ENCODE measurements at places on chromosomes 16 and 17. TPM values are rescaled to one million over a fixed set of nuclear protein-coding genes. Genes with fewer than 3 reads are reported as not detected.

ADAM11 gene
- total RNA-seq, result 0.53 TPM

ERN2 gene
- 0.26 TPM for total RNA-seq

DBNDD1 gene
- total RNA-seq, result 5.6 TPM

DHRS7B gene
- 24.7 TPM for total RNA-seq

AHSP gene
- total RNA-seq, result not detected

DNA sequence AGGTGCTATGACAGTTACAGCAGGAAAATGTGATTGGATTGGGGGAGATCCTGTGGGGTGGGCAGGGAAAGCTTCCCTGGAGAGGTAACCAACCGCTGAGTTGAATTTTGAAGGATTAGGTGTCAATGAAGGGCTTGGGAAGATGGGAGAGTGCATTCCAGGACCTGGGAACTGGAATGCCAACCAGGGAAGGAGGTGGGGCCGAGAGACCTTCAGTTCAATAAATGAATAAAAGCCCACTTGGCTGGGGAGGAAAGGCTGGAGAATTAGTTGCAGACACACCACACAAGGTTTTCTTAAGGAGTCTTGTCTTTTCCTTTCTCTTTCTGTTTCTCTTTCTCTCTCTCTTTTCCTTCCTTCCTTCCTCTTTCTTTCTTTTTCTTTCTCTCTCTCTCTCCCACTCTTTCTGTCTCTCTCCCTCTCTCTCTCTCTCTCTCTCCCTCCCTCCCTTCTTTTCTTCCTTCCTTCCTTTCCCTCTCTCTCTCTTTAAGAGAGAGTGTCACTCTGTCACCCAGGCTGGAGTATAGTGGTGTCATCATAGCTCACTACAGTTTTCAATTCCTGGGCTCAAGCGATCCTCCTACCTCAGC is 3.3 kb downstream of the USP43 start:
- no peak for DNase-seq

GRCh38 chr16:87231911-87232310 is 85.3 kb downstream of the C16orf95 start:
- no peak for DNase-seq

DNA sequence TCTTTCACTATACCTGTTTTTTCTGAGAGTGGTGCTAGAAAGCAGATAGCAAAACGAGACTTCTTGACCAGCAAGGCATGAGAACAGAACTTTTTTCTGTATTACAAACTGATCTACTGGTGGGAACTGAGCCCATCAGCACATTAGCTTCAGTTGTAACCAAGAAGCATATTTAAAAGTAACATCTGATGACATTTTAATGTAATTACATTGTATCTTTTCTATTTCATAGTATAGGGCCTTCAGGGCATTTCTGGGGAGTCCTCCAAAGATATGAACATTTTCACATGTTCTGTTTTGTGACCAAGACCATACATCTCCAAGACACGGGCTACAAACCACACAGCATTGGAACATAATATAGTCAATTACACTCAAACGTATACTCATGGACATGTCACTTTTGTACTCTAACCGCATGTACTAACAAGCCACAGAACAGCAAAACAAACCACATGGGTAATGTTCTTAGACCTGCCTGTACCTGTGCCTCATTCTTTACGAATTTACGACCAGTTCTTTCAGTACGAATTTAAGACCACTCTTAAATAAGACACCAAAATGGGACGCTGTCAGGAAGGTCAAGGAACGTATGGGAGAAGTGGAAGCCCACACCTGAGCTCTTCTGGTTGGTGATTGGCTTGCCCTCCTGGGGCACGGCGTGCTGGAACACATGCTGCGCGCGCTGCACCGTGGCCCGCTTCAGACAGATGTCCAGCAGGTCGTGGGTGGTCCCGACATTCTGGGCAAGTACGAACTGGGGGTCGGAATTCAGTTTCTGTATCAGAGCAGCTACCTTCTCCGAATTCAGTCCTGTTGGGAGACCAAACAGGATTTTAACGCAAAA is 825 bp downstream of the BLMH start:
- DNase-seq, result peak; percentile 86

DNA sequence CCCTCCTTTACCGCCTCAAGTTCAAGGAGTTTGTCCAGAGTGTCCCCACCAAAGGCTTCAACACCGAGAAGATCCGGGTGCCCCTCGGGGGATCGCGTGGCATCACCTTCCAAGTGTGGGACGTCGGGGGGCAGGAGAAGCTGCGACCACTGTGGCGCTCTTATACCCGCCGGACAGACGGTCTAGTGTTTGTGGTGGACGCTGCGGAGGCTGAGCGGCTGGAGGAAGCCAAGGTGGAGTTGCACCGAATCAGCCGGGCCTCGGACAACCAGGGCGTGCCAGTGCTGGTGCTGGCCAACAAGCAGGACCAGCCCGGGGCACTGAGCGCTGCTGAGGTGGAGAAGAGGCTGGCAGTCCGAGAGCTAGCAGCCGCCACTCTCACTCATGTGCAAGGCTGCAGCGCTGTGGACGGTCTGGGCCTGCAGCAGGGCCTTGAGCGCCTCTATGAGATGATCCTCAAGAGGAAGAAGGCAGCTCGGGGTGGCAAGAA is 1.1 kb downstream of the ARL4D start:
- no peak for DNase-seq

DNA sequence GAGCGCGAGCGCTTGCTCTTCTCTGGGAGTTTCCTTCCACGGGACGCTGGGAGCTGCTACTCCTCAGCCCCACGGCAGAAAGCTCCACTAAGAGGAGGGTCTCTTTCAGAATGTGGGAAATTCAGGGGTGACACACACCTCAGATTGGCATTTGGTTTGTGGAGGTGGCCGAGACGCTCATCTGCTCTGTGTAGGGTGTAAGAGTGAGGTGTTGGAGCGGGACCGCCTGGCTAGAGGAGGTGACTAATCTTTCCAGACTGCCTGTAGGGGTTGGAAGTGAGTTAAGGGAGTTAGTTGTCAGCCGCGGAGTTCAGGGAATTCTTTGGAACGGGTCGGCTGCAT is 735 bp downstream of the PSMD11 start:
- peak; percentile 82 for DNase-seq

GRCh38 chr16:65809627-65810026 is 556.9 kb upstream of the CDH5 start:
- DNase-seq, result peak; percentile 31

- DNase-seq, result no peak
Measured at GRCh38 chr17:62009220-62009619, 55.9 kb downstream of the MED13 start.

GRCh38 chr17:41772586-41773189 is 13.8 kb downstream of the JUP start:
- no peak for DNase-seq

DNA sequence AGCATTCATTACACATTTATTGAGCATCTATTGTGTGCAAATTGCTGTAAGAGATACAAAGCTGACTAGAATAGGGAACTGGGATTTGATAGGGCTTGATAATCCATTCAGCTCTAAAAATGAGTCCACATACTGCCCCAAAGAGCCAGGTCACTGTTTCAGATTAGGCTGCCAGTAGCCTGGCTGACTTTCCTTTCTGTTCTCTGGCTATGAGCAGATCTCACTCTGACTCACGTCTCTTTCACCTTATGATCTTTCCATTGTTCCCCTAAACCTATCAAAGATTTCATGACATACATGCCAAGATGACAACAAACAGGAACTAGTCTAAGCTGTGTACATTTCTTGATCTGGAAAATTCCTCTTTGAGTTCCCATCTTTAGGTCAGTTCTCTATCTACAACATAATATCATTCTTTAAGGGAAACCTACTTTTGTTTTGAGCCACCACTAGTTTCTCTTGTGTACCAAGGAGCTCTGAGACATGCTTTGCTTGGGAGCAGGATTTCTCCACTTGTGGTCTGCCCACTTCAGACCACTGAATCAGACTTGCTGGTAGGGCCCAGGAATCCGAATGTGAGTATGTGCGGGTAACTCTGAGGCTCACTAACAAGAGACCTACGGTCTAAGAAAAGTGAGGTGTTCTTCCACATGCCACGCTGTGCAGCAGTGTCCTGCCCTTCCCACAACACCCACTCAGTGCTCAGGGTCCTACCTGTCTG is 40.9 kb upstream of the ICAM2 start:
- DNase-seq, result peak; percentile 85

GRCh38 chr16:15854061-15854460 is 2.8 kb downstream of the MYH11 start:
- DNase-seq, result no peak

DNA sequence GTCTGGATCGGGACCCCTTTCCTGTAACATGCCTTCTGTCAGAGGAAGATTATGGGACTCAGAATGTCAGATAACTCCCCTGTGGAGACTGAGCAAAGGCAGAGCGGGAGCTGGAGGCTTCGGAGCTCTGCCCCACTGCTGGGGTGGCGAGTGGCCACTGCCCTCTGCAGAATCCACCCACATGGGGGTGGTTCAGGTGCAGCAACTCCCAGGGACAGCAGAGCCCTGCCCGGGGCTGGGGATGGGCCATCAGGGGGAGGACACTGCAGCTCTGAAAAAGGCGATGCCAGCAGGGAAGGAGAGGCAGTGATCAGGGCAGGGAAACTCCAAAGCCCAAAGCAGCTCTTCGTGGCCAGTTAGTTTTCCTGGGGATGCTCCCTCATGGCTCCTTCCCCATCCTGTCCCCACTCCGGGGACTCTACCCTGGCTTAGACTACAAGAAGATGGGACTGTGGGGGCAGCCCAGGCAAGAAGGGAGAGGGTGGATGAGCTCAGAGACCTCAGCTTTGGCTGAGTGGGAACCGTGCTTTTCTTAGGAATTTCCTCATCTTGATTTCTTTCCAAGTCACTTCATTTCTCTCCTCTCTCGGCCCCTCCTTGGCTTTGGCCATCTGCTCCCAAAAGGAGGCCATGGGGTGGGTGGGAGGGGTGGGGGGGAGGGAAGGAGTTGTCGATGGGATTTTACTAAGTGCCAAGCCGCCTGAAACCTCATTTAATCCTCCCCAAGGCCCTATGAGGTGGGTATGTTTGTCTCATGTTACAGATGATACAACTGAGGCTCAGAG is 4.0 kb downstream of the CA4 start:
- no peak for DNase-seq

DNA sequence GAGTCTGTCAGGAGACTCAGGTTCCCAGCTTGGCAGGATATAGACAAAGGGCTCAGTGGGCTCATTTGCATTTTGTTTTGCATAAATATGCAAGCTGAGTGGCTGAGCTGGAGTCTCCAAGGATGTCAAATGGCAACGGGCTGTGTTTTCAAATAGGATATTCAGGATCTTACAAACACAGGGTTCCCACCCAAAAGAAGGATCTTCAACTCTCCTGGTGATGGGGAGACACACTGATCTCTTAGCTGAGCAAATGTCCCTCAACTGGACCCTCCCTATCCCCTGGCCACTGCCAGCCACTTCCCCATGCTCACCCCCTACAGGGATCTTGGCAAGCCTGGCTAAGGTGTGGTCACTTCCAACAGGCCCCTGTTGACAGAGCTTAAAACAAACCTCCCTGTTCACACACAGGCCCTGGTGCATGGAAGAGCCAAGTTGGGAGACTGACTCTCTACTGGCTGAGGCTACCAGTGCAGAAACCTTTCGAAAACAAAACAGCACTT is 61.6 kb downstream of the SOX9 start:
- DNase-seq, result no peak

- DNase-seq, result no peak
Measured at GRCh38 chr16:8053437-8053836, 536.9 kb downstream of the TMEM114 start.

- DNase-seq, result no peak
Measured at GRCh38 chr16:27304881-27305745, 8.7 kb upstream of the IL4R start.

Data from bronchial epithelial cell (primary cell).